Esophagus mucosa (tissue), 1 donor: ENCODE measurements at places on chromosomes 5 and 9. TPM values are rescaled to one million over a fixed set of nuclear protein-coding genes. Genes with fewer than 3 reads are reported as not detected.

GRCh38 chr9:82167296-82167695 lies 178.7 kb downstream of the SPATA31D1 start:
- no peak for ATAC-seq

DNA sequence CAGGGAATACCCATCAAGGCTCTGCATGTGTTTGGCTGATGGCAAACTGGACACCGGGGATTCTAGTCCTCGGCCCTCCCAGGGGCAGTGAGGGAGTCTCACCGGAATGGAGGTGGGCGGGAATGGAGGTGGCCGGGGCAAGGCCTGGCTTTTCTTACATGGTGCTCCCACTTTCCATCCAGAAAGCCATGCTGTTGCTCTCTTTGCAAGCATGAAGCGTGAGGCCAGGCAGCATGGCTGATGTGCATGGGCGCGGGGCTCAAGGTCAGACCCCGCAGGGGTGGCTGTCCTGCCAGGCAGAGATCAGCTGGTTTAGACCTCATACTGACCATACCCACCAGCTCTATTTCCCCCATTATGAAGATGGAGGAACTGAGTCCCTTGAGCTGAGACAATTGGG lies 108.0 kb upstream of the PHYKPL start:
- ATAC-seq = no peak

DNA sequence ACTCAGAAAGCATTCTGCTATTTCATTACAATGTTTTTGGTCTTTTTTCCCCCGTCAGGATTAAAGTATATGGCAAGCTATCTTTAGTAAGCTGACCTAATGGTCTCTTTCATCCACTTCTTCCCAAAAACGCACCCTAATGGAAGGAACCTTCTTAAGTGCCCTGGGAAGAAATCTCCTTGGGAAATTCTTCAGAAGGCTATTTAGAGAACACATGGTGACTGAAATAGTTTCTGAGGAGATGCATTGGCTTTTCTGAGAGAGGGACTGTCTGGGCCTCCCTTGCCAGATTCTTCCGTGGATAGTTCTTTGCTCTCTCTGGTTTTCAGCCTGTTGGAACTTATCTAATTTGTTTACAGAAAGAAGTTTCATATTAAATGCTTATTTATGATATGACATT lies 524.1 kb upstream of the MEF2C start:
- ATAC-seq = no peak

MPDZ gene
- total RNA-seq = 2.2 TPM

NKD2 gene
- 1.1 TPM for total RNA-seq

- ATAC-seq = no peak
These were observed 166.5 kb downstream of the FGF18 start for GRCh38 chr5:171585981-171586380.

EIF4EBP3 gene
- total RNA-seq = 20.7 TPM

DNA sequence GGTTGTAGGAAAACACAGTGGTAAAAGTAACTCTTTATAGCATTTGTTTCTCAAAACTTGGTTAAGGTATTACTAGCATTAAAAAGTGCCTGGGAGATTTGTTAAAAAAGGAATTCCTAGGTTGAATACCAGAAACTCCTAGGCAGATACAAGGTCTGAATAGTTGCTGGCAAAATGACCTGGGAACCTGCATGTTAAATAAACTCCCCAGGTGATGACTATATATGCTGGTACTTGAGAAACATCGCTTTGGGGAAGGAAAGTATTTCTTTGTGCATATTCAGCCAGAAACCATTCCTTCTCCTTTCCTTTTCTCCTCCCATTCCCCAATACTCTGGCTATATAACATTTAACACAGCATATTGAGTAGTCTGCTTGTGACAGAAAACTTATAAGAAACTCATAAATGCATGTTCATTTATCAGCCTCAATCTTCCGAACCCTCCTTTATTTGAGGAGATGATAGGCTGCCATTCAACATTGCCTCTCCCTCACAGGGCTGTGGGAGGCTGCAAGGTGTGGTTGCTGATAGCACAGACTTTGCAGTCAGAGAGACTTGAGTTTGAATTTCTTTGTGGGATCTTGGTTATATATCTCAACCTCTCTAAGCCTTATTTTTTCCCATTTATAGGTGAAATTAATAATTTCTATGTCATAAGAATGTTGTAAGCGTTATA lies 28.7 kb downstream of the PCSK1 start:
- no peak for ATAC-seq

ZFP37 gene
- 1.1 TPM for total RNA-seq

BTNL8 gene
- not detected for total RNA-seq

ZNF483 gene
- 0.36 TPM for total RNA-seq

LHX3 gene
- 0.08 TPM for total RNA-seq

GRCh38 chr5:117615226-117615625 lies 1040.6 kb upstream of the SEMA6A start:
- no peak for ATAC-seq

DNA sequence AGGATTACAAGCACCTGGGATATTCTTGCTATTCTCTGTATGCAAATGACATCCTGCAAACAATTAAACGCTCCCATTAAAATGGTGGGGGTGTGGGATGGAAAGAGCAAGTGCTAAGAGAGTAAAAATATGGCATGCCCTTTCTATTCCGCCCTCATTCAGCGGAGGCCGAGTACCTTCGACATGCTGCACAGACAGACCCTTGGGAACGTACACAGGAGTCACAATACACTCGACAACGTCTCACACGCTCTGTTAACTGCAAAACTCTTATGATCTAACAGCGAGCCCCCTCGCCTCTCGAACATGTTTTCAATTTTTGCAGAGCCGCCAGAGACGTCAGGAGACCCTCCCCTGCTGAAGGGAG lies 322.2 kb downstream of the CEMIP2 start:
- no peak for ATAC-seq

DNA sequence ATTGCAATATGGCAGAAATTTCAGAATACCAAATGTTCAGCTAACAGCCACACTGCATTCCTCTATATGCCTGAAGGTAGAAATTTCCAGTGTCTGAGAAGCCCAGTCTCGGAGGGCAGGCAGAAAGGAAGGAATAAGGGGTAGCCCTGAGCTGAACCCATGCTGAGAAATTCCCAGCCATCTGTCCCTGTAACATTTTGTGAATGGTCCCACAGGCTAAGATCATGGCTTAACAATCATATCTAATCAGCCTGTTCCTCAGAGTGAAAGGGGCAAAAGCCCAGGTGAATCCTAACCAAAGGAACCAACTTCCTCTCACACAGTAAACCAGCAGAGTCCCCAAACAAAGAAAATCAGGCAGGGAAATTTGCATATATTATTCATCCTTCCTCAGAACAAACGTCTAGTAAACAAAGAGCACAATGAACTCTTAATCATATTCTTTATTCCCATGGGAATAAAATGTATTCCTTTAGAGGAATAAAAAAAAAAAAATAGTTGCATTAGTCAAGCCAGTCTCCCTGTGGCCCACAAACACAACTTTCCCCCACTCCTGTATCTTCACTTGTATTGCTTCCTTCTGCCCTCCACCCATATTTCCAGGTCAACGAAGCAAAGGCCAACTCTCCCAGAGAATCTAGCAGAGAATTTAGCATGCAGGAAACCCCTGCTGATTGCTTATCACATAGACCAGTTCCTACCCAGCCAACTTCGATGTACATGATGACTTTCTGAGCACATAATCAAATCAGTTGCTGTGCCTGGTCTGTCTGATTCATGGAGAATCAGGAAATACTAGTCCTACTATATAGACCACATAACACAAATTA lies 257.6 kb downstream of the FAM114A2 start:
- ATAC-seq = no peak

GRCh38 chr5:17292434-17293015 lies 75.1 kb downstream of the BASP1 start:
- ATAC-seq = no peak

DNA sequence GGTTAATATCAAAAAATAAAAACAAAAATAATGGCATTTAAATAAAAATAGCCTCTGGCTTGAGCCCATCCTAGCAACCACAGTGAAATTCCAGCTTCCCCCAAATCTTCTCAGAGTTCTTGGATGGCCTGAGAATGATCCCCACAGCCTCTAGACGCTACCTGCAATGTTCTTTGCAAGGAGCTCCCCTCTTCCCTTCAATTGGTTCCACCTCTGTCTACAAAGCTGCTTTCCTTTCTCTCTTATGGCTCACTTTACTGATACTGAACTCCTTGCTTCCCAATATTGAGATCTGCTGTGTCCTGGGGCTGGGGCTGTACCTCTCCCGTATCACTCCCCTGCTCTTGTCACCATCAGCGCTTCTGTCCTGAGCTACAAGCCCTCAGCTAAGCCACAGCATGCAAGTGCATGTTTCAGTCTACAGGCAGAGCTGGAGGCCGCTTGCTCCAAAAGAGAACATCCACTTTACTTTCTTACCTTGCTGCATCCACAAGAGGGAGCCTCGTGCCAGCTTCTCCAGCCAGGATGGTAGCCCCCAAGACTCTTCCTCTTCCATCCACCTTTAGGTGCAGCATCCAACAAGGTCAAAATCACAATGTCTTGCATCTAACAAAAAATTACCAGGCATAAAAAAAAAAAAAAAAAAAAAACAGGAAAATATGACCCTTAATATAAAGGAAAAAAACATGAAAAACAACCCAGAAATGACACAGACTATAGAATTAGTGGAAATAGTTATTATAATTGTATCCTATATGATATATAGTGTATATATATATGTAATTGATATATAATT lies 57.4 kb upstream of the PRSS3 start:
- peak; percentile 67 for ATAC-seq

GRCh38 chr9:123973590-123974223 lies 37.9 kb upstream of the LHX2 start:
- no peak for ATAC-seq

DNA sequence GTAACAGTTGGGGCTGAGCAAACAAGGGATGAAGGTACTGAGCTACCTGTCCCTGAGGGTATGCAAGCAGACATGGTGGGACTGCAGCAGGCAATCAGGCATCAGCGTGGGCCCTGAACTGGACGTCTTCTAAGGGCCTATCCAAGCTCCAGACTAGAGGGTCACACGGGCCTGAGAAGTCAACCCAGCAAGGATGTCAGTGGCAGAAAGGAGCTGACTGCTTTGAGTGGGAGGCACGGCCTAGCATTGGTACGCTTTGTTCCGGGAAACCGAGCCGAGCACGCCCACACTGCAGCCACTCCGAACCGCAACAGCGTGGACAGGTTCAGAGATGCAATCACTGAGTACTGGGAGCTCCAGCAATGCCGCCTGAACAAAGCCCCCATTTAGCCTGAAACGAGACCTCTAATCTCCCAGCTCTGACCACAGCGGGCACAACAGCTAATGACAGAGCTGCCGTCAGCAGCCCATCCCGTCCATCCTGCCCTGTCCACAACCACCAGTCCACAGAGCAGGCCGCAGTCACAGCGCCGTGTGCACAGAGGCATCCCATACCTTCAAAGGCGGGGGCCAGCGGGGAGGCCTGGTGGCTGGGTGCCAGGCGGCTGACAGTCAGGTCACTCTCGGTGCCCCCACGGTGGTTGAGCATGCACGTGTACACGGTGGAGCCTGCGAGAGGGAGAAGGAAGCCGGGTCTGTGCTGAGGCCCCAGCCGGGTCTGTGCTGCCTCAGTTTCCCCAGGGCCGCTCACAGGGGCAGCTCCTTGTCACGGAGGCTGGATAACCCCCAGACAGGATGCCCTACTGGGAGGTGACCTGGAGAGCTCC lies 44.2 kb downstream of the SARDH start:
- ATAC-seq = no peak

MCC gene
- total RNA-seq = 37.6 TPM

DNA sequence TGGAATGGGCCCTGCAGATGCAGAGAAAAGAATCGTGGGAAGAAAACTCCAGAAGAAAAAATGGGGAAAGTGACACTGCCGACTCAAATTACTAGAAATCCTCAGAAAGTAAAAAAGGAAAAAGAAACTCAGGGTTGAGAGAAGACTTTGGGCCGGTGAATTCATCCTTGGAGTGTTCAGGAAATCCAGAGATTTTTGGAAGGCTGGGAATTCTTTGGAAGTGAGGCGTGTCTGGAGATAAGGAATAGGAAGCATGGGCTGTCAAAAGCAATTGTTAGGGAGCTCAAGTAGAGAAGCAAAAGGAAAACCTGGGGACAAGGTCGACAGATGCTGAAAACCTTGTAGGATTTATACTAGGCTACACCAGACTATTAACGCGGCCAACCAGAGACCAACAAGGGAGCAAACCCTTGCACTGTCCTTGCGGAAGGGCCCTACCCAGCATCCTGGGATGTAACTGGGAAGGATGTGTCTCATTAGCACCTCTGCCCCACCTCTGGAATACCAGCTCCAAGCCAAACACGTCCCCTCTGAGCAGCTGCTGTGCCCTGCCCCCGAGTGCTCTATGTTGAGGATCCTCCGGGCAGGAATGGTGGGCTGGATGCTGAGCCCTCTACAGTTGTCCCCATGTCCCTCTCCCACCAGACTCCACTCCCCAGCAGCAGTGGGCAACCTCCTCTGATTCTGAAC lies 11.6 kb downstream of the DAB2IP start:
- ATAC-seq = peak; percentile 9

DNA sequence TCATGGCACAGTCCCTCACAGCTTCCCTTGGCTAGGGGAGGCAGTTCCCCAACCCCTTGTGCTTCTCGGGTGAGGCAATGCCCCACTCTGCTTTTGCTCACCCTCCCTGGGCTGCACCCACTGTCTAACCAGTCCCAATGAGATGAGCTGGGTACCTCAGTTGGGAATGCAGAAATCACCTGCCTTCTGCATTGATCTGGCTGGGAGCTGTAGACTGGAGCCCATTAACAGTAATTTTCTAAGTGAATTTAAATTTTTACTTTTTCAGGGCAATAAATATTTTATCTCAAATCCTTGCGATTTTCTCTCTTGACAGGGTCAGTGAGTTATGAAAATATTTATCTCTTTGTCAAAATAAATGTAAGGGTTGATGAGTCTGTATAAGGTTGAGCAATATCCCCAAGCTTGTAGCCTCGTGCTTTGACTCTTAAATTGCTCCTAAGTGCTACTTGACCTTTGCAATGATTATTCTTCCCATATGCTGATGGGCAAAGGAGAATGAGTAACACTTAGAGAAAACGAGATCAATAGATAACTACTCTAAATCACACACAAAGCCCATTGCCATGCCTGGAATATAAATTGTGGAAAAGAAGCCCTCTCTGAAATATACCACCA lies 82.1 kb upstream of the MOCS2 start:
- no peak for ATAC-seq

INSL4 gene
- not detected for total RNA-seq

GFI1B gene
- total RNA-seq = not detected

GRCh38 chr9:90853945-90854344 lies 52.3 kb downstream of the SYK start:
- no peak for ATAC-seq

DNA sequence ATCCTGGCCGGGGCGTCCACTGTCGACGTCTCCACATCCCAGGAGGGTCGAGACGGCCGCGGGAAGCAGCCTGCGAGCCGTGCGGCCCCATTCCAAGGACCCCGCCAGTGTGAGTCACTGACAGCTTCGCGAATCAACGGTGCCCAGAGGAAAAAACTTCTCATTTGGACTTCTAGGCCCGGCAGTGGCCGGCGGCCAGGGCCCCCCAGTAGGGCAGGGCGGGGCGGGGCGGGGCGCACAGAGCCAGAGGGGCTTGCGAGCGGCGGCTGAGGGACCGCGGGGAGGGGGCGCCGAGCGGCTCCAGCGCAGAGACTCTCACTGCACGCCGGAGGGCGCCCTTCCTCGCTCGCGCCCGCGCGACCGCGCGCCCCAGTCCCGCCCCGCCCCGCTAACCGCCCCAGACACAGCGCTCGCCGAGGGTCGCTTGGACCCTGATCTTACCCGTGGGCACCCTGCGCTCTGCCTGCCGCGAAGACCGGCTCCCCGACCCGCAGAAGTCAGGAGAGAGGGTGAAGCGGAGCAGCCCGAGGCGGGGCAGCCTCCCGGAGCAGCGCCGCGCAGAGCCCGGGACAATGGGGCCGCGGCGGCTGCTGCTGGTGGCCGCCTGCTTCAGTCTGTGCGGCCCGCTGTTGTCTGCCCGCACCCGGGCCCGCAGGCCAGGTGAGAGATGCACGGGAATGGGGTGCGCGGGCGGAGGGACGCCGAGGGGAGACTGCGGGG lies at the start of gene F2R:
TSS of gene F2R (plus strand) at position 391 of the 720 bp plus-strand sequence. CDS start at position 573, 182 bp downstream.
- ATAC-seq = peak; percentile 75
